ENCODE measurements at places on chromosomes 2 and 18. TPM values are rescaled to one million over a fixed set of nuclear protein-coding genes. Genes with fewer than 3 reads are reported as not detected.

DNA sequence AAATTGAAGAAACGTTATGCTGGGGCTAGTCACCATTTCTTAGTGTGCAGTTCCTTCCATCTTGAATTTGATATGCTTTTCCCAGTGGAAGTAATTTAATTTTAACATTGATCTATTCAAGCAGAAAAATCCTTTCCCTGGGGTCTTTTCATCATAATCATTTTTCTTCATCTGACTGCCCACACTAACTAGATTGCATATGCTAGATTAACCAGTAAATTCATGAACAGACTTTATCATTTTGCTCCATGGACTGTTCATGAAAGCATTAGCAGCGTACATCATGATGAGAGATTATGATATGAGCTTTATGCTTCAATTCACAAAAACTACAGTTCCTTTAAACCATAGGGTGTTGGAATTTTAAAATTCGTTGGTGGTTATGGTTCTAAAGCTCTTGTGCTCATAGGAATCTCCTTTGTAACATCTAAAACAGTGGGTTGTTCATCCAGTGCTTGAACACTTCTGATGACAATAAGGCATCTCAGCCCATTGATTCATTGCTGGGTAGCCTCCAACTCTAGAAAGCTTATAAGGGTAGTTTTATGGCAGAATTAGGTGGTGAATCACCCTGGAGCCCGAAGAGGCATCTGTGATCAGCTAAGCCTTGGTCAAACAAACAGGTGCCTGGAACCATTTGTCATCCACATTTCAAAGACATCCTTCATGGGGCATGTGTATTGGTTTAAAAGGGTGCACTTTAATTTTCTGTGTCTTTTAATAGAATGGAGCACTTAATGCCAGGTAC is 77.2 kb upstream of the NDUFV2 start:
- H3K27me3 ChIP-seq = no peaks in the 10 kb centered on the region
- H3K36me3 ChIP-seq = no peaks in the 10 kb centered on the region
- H3K27ac ChIP-seq = no peak overlapping the region
- H3K4me1 ChIP-seq = peaks cover 9% of the 10 kb centered on the region
- DNase-seq = no peak

SPDYA gene
- total RNA-seq = 0.30 TPM

- H3K27ac ChIP-seq = no peak overlapping the region
- no peaks in the 10 kb centered on the region for H3K27me3 ChIP-seq
- peaks cover 22% of the 10 kb centered on the region for H3K36me3 ChIP-seq
- no peak overlapping the region for H3K4me3 ChIP-seq
- peaks cover 3% of the 10 kb centered on the region for H3K4me1 ChIP-seq
- no peak for DNase-seq
Observed at GRCh38 chr2:165660361-165660760, 133.7 kb downstream of the GALNT3 start.

IL1RN gene
- total RNA-seq = not detected

GRCh38 chr2:61177727-61178549 is 15.9 kb downstream of the C2orf74 start:
- DNase-seq = peak; percentile 27
- peak overlapping the region; percentile 76 for H3K4me3 ChIP-seq
- H3K36me3 ChIP-seq = peaks cover 31% of the 10 kb centered on the region
- H3K27me3 ChIP-seq = peaks cover 31% of the 10 kb centered on the region
- H3K4me1 ChIP-seq = peaks cover 28% of the 10 kb centered on the region
